ENCODE measurements at places on chromosomes 3 and 15.

DNA sequence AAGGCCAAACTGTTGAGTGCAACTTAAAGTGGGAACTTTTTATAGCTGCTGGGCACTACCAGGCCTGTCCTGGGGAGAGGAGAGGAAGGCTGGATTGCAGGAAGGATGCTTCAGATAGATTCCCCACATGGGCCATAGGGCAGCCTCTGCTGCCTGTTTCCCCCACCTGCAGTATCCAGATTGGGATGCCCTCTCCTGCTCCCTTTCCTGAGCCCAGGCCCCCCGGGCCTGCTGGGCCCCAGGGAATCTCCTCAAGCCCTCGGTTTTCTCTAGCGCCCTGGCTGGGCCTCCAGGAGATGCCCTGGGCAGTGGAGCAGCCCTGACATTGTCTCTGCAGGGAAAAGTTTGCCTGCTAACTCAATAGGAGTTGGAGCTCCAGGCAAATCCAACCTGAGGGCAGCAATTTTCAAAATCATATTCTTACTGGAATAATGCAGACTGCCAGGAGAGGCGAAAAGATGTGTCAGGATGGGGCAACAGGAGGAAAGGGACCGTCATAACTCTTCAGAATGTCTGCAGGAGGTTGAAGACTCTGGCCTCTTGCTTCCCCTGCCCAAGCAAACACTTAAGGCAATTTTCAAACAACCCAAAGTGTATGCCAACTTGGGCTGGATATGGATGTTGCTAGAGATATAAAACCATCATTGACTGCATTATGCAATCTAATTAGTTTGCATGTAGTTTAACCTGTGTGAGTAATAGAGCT, 4.4 kb downstream of the NR2F2 start:
- DNase-seq: no peak

GRCh38 chr3:12813967-12814366, 17.5 kb downstream of the CAND2 start:
- DNase-seq: no peak

DNA sequence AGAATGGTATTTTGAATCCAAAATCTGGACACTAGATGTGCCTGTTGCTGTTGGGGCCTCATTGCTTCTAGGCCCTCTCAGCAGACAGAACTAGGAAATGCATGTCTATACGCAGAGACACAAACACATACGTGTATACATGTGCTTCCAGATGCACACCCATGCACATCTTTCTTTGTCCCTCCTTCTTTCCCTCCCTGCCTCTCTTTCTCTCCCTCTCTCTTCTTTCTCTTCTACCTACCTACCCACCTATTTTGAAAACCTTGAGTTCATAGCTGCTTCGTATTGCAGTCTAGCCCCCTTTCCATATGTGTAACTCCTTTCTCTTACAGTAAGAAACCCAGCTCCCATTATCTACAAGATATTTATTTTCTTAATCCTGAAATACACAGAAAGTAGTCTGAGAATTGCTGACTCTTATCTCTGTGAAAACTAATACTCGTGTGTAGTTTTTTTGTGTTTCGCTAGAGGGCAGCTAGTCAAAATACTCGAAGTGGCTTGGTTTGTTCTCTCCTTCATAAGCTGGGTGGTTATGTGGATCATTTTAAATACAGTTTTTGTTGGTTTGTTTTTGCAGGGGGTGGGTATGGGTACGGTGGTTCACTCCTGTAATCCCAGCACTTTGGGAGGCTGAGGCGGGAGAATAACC, 18.5 kb downstream of the RPL32 start:
- DNase-seq: no peak

- no peak for DNase-seq
Observed at GRCh38 chr3:13136426-13136825, 63.2 kb upstream of the IQSEC1 start.

DNA sequence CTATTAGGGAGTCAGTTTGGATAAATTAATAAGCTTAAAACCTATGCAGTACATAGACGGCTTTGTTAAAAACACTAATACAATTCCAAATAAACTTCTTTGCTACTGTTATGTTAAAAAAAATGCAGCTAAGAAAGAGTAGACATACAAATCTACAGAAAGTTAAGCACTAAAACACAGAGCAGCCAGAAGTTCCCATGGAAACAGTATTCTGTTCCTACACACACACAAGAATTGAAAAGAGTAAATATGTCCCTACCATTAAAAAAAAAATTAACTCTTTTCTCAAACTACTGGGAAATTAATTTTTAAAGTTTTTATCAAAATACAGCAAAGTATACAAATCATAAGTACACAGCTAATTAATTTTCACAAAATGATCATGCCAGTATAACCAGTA, 71.6 kb downstream of the CLASP2 start:
- no peak for DNase-seq

- no peak for DNase-seq
Observed at GRCh38 chr3:46551615-46552014, 14.5 kb downstream of the LRRC2 start.

DNA sequence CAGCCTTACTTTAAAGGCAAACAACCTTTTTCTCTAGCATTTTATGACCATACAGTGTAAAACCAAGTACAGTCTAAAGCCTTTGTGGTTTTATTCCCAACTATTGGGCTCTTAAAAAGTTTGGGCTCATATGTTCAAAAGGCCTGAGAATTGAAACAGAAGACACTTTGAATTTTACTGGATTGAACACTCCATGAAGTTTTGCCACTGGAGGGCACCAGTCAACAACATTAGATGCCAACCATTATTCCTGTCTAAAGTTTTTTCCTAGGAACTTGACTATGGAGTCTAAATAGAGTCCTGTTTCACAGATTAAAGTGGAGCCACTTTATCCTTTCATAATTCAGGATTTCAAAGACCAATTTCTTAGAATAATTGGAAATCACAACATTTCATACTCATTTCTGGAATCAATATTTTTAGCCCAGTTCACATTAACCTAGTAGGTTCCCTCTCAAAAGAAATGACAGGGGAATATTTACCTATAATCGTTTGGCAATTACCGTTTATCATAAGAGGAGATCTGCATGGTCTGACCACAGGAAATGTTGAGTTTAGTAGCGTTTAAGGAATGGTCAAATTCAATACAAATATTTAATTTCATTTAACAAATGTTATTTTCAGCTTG, 244.1 kb upstream of the PDZRN3 start:
- no peak for DNase-seq

GRCh38 chr15:48627260-48627940, 18.1 kb downstream of the FBN1 start:
- DNase-seq: no peak

DNA sequence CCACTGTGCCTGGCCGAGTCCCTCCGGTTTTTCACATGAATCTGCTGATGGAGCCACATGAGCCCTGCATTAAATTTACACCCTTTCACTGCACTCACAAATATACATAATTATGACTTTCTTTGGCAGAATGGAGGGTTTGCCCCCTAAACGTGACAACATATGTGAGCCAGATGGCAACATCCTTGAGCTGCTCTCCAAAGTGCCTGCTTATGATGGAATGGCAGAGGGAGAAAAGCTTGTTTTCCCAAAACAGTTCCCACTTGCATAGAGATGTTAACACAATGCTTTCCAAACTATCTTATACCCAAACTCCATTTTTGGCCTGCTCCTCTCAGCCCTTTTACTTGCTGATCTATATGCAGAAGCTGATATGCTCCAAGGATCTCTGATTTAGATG, 54.9 kb downstream of the ABCC5 start:
- DNase-seq: no peak

DNA sequence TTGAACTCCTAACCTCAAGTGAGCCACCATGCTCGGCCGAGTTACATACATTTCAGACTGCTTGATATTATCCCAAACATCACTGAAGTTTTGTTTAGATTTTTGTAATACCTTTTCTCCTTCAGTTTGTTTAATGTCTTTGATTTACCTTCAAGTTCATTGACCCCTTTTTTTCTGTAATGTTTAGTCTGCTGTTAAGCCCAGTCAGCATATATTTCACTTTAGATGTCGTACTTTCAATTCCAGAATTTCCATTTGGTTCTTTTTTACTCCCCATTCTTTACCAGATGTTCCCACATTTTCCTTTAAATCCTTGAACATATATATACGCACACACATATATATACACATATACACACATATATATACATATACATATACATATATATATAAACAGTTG, 59.1 kb upstream of the CTDSPL2 start:
- no peak for DNase-seq

DNA sequence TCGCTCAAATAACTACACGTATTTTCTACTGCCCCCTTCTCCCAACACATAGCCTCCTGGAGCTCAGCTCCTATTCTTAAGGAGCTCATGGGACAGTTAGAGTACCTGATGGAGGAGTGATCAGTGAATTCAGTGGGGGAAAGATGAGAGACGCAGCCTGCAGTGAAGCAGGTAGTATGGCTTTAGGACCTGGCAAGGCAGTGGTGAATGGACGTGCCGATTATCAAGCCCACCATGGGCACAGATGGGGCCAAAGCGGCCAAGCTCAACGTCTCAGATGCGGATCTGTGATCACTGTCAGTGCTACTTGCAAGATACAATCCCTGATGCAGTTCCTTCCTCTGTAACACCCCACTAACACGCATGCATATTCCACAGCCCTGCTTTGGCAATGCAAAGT, 45.8 kb upstream of the ATP2B2 start:
- DNase-seq: no peak

- no peak for DNase-seq
Observed at GRCh38 chr3:14699643-14700042, 24.7 kb downstream of the C3orf20 start.

- DNase-seq: no peak
Observed at GRCh38 chr3:141279077-141279967, 47.7 kb downstream of the PXYLP1 start.

- DNase-seq: peak; percentile 35
Observed at GRCh38 chr15:95620934-95621579, 709.4 kb upstream of the NR2F2 start.

- DNase-seq: no peak
Observed at GRCh38 chr3:183697123-183697609, 431 bp upstream of the YEATS2 start.

GRCh38 chr15:86060674-86061073, 19.0 kb upstream of the AGBL1 start:
- DNase-seq: no peak

- peak; percentile 92 for DNase-seq
Observed at GRCh38 chr3:122025296-122025695, 3.2 kb upstream of the ILDR1 start.

- no peak for DNase-seq
Observed at GRCh38 chr3:192174283-192174682, 553.1 kb downstream of the FGF12 start.

- no peak for DNase-seq
Observed at GRCh38 chr3:173584838-173585831, 187.6 kb downstream of the NLGN1 start.

DNA sequence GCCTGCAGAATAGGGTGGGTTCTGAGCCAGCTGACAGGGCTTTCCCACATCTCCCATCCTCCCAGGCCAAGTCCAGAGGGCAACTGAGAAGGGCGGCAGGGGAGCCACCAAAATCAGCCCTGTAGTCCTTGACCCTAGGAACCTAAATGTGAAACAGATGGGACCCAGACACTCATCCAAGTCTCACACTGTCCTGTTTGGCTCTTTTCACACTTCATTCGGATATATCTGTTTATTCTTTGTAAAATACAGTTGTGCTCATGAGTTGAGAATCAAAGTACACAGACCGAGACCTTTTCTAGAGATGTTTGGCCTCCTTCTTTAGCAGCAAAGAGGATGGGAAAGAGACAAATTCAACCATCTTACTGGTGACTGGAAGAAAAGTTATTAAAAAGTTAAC, 348.4 kb downstream of the MECOM start:
- no peak for DNase-seq

DNA sequence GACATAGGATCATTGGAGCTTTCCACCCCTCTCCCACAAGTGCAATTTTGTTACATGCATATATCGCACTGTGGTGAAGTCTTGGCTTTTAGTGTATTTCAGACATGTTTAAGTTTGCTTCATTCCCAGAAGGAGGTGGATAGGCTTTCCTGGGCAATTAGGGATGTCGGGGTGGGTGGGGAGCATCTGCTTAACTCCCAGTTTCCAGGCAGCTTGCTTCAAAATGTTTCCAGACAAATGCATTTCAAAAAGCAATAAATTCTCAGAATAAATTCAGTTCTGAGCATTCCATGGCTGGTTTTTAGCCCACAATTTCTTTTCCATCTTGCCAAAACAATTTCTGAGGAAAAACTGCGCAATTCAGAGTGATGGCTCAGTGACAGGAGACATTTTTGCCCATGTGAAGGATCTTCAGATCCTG, 227.7 kb upstream of the ZPLD1 start:
- DNase-seq: no peak

DNA sequence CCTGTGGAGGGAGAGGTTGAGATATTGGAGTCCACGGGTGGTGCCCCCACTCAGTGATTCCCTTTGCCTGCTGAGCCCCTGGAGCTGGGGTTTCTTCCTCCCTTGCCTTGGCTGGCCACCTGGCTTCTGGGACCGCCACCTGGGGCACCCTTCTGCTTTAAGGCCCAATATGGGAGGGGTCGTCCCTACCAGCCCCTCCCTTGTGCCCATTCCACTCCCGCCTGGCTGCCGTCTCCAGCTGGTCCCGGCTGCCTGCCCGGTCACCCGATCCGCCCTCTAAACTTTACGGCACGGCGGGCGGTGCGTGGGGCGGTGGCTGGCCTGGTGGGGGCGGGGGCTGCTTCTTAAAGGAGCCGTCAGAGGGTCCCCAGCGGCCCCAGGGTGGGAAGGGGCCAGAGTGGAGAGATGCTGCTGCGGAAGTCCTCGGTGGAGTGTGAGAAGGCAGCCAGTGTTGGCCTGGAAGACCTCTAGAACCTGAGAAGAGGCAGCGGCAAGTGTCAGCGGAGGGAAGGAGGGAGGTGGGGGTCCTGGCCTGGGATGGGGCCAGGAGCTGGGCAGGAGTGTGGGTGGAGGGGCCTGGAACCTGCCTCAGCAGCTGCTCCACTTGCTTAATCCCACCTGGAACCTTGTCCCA, 1.6 kb upstream of the SEMA3B start:
- no peak for DNase-seq

- DNase-seq: no peak
Observed at GRCh38 chr3:110743202-110743601, 328.4 kb upstream of the NECTIN3 start.

DNA sequence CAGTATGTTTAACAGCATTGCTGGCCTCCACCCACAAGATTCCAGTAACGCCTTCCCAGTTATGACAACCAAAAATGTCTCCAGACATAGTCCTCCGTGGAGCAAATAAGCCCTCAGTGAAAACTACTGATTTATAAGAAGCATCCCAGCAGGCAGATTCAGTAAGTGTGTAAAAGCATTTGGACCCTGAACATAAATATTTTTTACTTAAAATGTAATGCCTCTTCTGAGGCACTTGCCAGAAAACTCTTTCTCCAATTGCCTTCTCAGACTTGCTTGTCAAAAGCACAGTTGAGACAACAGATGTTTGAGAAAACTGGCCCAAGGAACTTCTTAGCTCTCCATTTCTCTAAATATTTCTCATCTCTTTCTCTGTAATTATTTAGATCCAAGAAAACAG, 31.8 kb upstream of the DCLK3 start:
- DNase-seq: no peak

DNA sequence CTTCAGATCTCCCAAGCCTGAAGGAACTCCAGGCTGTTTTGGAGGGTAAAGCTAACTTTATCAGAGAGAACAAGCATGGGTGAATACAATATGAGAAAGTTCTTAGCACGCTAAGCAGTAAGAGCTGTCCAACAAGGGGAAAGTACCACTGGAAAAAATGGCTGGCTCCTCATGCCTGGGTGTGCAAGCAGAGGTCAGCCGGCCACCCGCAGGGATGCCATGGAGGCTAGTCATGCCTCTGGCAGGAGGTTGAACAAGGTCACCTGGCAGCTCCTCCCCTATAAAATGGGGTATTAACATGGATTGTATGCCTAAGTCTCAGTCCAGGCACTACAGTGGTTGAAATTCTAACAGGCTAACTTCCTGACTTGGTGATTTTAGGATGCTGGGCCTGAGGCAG, 75.4 kb upstream of the SLC6A1 start:
- no peak for DNase-seq

Data from GM12878 (cell line).